ENCODE measurements at places on chromosomes 4 and X.

- DNase-seq: no peak
Observed at GRCh38 chr4:121726642-121727268, 30.0 kb upstream of the ANXA5 start.

DNA sequence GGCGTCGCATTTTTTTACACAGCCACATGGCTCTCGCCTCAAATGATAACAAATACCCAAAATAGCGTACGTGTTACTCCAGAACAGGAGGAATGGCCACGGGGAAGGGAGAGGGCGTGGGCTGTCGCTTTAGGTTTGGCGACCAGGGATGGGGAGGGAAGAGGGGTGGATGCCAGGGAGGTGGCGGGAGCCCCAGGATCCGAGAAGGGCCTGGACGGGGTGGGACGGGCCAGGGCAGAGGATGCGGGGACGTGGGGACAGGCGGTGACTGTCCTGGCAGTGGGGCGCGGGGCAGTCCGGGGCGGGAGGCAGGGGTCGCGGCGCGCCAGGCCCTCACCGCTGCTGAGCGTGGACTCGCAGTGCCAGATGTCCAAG lies 631 bp downstream of the TMEM47 start:
- DNase-seq: no peak

DNA sequence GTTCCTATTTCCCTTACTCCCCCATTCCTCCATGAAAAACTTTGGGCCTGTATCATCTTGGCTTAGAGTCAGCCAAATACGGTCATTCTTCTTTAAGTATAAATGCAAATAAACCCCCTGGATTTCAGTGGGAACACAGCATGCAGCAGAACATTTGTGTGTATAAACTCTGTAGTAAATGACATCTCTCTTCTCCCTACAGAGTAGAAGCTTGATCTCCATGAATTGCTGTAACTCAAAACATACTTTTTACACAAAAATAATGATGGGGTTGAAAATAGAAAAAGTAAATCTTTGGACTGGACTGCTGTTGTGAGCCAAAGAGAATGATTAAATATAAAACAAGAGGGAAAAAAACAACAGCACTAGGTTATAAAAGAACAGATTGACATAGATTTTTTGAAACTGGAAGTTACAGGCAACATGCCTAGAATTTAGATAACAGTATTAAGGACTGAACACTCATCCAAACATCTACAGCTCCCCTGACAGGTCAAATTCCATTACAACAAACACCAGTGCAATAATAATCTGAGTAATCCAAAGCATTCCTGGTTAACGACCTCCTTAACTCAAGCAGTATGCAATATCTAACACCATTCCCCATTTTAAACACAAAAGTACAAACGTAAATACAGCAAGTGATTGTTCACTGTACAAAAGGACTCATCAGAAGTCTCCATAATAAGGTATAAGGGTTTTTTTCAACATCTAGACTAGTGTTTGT lies 30.7 kb downstream of the TSPAN5 start:
- no peak for DNase-seq

DNA sequence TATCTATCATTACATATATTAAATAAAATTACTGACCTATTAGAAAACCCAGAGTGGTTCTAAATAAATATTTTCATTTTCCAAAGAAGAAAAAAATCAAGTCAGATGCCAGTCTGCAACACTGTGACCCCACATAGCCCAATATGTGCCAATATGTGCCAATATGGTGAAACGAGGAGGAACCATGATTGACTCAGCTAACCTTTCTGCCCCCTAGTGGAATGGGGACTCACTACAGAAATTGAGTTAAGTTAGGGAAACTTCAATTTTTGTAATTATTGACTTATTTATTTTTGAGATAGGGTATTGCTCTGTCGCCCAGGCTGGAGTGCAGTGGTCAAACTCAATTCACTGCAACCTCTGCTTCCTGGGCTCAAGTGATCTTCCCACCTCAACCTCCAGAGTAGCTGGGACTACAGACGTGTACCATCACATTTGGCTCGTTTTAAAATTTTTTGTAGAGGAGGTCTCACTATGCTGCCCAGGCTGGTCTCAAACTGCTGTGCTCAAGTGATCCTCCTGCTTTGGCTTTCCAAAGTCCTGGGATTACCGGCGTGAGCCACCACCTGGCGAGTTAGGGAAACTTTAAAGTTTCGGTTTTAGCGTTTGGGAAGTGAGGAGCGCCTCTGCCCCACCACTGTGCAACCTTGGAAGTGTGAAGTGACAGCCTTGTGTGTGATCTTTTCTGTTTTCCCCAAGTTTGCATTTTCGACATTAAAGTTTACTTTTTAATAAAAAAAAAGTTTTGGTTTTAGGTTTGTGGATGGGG lies 116.8 kb upstream of the SHISA3 start:
- DNase-seq: no peak

- no peak for DNase-seq
Observed at GRCh38 chrX:115493015-115493414, 68.0 kb upstream of the PLS3 start.

GRCh38 chr4:158580064-158580463 lies 58.4 kb downstream of the RXFP1 start:
- DNase-seq: no peak

GRCh38 chr4:155592179-155592937 lies 74.3 kb upstream of the GUCY1A1 start:
- no peak for DNase-seq

All from substantia nigra (tissue), 51 donors.